Fibroblast of pulmonary artery (primary cell): ENCODE measurements at places on chromosomes 6 and 20.

- DNase-seq = no peak
These were observed 8.0 kb downstream of the HTR1B start for GRCh38 chr6:77455271-77455670.

GRCh38 chr6:14885498-14885897 lies 360.4 kb upstream of the JARID2 start:
- DNase-seq = peak; percentile 13

DNA sequence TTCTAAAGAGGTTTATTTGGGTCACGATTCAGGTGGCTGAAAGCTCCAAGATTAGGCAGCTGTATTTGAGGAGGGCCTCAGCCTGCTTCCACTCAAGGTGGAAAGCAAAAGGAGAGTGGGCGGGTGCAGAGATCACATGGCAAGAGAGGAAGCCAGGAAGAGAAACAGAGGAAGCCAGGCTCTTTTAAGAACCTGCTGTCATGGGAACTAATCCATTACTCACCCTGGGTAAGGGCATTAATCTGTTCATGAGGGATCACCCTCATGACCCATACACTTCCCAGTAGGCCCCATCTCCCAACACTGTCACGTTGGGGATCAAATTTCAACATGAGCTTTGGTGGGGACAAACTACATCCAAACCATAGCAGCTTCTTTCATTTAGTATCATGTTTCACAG lies 53.9 kb downstream of the DHX35 start:
- DNase-seq = no peak

DNA sequence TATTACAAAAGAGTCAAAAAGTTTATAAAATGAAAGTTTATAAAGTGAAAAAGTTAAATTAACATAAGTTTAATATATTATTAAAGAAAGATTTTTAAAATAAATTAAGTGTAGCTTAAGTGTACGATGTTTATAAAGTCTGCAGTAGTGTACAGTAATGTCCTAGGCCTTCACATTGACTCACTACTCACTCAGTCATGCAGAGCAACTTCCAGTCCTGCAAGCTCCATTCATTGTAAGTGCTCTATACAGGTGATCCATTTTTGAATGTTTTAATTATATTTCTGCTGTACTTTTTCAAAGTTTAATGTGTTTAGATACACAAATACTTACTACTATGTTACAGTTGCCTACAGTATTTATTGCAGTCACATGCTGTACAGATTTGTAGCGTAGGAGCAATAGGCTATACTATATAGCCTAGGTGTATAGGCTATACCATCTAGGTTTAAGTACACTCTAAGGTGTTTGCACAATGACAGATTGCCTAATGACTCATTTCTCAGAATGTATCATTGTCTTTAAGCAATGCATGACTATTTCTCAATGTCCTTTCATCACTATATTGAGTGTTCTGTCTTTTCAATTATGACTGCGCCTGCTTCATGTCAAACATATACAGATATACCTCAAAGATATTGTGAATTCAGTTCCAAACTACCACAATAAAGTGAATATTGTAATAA lies 1110.3 kb upstream of the MAP3K7 start:
- DNase-seq = no peak

DNA sequence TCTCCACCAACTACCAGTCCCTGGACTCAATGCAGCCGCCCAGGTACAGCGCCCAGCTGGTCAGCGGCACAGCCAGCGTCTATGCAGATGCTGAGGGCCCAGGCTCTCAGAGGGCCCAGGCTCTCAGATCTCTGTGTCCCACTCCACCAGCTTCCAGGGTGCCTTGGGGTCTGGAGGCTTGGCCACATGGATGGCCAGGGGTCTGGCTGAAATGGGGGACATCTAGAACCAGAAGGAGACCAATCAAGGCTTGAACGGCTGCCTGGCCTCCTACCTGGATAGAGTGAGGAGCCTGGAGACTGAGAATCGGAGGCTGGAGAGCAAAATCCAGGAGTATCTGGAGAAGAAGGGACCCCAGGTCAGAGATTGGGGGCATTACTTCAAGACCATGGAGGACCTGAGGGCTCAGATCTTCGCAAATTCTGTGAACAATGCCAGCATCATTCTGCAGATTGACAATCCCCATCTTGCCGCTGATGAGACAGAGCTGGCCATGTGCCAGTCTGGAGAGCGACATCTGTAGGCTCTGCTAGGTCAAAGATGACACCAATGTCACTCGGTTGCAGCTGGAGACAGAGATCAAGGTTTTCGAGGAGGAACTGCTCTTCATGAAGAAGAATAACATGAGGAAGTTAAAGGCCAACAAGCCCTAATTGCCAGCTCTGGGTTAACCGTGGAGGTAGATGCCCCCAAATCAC lies 44.1 kb upstream of the GRM4 start:
- no peak for DNase-seq

GRCh38 chr6:18126121-18126520 lies 3.6 kb upstream of the NHLRC1 start:
- peak; percentile 14 for DNase-seq

DNA sequence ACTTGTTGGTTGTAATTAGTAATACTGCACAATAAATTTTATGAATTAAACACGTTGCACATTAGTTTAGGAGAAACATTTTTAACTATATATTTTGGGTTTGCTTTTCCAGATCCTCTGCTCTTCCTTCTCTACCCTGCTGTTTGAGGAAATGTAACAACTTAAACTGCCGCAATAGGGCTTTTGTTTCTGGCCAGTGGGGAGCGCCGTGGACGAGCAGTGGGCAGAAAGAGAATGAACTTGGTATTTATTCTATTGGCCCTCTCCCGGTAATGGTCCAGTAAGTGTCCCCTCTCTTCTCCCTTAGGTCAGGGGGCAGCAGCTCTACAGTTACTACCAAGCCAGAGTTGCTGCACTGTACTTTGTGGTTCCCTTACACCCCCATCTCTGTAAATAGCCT lies 35.2 kb upstream of the EPHA7 start:
- DNase-seq = no peak
